ENCODE measurements at places on chromosomes 12 and 14. TPM values are rescaled to one million over a fixed set of nuclear protein-coding genes. Genes with fewer than 3 reads are reported as not detected.

CIROP gene
- not detected for total RNA-seq

TEX52 gene
- not detected for total RNA-seq

PLD4 gene
- total RNA-seq: not detected

MANSC4 gene
- not detected for total RNA-seq

CPM gene
- total RNA-seq: 26.0 TPM

MED13L gene
- total RNA-seq: 38.6 TPM

KCNH3 gene
- 0.05 TPM for total RNA-seq

KERA gene
- total RNA-seq: not detected

TAS2R19 gene
- not detected for total RNA-seq

MUCL1 gene
- not detected for total RNA-seq

AMN gene
- total RNA-seq: not detected

KLHL33 gene
- total RNA-seq: not detected

DDN gene
- not detected for total RNA-seq

BHLHE41 gene
- total RNA-seq: 7.4 TPM

NRIP2 gene
- not detected for total RNA-seq

RNASE4 gene
- 12.1 TPM for total RNA-seq

NPFF gene
- total RNA-seq: not detected

PARPBP gene
- total RNA-seq: 22.3 TPM

ANKRD33 gene
- not detected for total RNA-seq

GCN1 gene
- total RNA-seq: 61.8 TPM

TAS2R30 gene
- total RNA-seq: not detected

SPTB gene
- total RNA-seq: 0.86 TPM

HCAR1 gene
- not detected for total RNA-seq

Measured in M059J (cell line).